ENCODE measurements at places on chromosomes 5 and 9. TPM values are rescaled to one million over a fixed set of nuclear protein-coding genes. Genes with fewer than 3 reads are reported as not detected.
A peak's percentile ranks its signal among the peaks of the same experiment; 100 is the strongest.

DNA sequence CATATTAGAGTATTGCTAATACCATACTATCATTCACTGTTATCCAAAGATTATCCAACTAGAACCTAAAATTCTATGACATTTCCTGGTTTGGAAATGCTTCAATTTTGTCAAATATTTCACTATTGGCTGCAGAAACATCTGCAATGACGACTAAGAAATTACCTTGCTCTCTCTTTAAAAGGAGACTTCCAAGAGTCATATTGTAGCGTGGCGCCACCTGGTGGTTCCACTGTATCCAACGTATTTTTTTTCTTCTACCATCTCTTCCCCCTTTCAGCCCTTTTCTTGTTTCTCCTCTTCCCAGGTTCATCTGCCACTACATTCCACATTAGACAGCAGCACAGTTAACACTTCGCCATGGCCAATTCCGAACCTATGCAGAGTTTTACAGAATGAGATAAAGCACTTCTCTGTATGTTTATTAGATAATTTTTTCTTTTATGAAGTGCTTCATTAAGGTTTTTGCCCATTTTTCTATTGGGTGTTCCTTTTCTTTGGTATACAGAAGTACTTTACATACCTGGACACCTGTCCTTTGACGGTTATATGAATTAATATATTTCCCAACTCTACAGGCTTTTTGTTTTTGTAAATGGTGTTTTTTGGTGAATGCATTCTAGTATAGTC, 153.5 kb downstream of the CDC42SE2 start:
- peak; percentile 46 for DNase-seq

GRCh38 chr5:154370119-154370518, 75.7 kb upstream of the SAP30L start:
- no peak for DNase-seq

DNA sequence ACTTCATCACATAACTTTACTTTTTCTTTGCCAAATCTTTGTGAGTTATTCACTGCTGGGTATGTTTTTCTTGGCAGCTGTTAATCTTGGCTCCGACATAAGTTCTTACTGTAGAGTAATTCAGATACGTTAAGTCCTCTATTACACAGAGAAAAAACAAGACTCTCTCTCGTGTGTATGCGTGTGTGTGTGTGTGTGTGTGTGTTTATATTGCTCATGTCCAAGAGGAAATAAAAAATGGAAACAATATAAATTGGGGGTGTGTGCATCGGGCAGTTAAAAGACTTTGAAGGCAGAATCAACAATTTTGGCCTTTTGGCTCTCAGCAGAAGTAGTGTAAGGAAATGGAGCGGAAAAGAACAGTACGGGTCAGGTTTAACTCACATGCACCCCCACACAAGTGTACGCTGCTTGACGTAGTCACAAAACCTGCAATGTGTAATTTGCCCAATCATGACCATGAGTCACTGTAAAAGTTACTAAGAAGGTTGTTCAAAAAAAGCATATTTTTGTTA, 67.2 kb upstream of the IFNE start:
- DNase-seq, result peak; percentile 83

- DNase-seq, result no peak
Measured at GRCh38 chr9:16184964-16185646, 632.3 kb downstream of the CCDC171 start.

The SLC9A3 gene
- total RNA-seq, result 1.0 TPM

- no peak for DNase-seq
Measured at GRCh38 chr5:91245074-91245452, 138.1 kb downstream of the ARRDC3 start.

GRCh38 chr5:40416098-40416497, 263.6 kb upstream of the PTGER4 start:
- DNase-seq, result no peak

DNA sequence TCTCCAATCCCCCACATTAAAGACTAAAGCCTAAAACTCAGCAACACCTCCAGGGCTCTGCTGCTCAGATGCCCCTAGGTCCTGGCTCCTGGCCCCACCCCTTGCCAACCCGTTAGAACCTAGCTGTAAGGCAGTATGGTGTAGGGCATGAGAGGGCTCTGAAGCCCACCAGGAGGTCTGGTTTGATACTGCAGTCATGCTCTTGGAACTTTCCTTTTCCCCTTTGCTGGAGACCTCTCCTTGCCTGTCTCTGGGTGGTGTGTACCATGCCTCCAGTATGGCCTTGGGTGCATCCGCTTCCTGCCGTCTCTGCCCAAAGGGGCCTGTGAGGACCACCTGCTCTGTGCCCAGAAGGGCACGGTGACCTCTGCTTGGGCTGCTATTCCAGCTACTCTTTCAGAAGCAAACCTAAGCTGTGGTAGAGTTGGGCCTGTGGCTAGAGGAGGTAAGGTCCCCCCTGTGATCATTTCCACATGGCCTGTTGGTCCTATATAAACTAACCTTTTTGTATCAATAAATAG, 3.5 kb downstream of the TENT4A start:
- DNase-seq, result no peak

DNA sequence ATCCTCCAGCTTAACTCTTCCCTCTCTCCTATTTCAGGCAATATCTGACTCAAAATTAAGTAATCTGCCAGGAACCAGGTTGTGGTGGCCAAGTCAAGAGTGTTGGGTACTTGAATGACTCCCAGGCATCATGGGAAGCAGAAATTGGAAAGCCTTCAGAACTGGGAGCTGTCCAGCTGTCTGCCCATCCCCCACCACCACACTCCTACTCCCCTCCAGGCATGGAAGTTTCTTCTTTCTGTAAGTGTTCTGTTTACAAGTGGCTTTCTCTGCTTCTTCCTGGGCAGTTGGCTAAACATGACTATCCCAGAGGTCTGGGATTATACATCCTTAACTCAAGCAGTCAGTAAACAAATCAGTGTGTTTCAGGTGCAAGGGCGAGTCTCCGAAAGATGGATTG, 14.6 kb upstream of the PBX3 start:
- no peak for DNase-seq

GRCh38 chr5:169196059-169196458, 104.9 kb downstream of the SLIT3 start:
- DNase-seq, result no peak

- peak; percentile 37 for DNase-seq
Measured at GRCh38 chr5:41843456-41844370, 26.5 kb downstream of the OXCT1 start.

The PMPCA gene
- 41.7 TPM for total RNA-seq

The LHX6 gene
- 4.5 TPM for total RNA-seq

GRCh38 chr5:45261125-45261524, 435.1 kb downstream of the HCN1 start:
- DNase-seq, result no peak

The OGN gene
- total RNA-seq, result not detected

- DNase-seq, result no peak
Measured at GRCh38 chr5:124199893-124200292, 546.5 kb downstream of the ZNF608 start.

- no peak for DNase-seq
Measured at GRCh38 chr9:18495065-18495464, 21.1 kb downstream of the ADAMTSL1 start.

DNA sequence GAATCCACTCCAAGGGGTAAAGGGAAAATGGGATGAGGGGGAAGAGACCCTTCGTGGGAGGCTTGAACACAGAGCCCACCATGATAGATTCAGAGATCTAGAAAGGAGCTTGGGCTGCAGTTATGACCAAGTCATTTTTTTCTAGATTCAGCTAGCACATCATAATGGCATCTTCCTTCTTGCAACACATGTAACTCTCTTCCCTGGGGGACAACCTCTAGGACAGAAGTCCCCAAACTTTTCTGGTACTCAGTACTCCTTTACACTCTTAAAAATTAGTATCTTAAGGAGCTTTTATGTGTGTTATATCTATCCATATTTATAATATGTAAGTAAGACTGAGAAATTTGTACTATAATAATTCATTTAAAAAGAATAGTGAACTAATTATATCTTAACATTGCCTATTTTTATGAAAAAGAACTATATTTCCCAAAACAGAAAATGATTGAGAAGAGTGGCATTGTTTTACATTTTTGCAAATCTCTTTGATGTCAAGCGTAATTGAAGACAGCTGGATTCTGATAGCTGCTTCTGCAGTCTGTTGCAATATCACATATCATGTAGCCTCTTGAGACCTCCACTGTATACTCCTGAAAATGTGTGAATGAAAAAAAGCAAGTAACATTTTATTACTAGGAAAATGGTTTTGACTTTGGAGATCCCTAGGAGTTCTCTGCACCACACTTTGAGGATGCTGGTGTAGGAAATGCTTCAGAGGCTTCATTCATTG, 875 bp downstream of the ACO1 start:
- no peak for DNase-seq

DNA sequence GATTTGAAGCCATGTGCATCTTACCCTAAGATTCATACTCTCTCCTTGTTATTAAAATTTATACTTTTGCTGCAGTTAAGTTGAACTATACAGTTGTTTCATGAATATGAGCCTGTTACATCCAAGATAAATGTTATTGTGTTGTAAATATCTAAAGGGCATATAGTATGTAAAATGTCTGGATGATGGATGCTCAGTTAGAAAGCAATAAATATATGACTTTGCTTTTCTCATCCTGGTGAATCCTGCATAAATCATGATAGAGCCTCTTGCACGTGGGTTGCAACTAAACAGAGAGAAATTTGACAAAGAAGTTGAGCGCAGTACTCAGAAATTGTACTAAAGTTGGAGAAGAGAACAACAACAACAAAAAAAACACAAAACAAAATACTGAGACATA, 99.5 kb downstream of the PRDM9 start:
- DNase-seq, result no peak

GRCh38 chr5:170103447-170103846, 2.2 kb upstream of the FOXI1 start:
- DNase-seq, result no peak

DNA sequence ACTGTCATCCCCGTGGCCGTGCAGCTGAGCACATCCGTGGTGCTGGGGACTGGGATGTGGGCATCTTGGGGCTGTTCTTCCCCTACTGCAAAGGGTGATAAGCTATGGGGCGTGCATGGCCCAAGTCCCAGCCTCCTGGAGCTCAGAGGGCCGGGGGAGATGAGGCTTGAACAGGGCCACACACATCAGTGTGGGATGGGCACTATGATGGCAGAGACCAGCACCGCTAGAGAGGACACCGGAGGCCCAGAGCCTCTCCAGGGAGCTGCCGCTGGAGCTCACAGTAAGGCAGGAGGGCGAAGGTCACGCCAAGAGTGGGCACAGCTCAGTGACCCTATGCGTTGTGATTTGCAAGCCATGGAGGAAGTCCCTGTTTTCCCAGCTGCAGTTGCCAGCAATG, 63.5 kb downstream of the OLFM1 start:
- no peak for DNase-seq

The TYRP1 gene
- total RNA-seq, result not detected

The TPM2 gene
- total RNA-seq, result 649 TPM

DNA sequence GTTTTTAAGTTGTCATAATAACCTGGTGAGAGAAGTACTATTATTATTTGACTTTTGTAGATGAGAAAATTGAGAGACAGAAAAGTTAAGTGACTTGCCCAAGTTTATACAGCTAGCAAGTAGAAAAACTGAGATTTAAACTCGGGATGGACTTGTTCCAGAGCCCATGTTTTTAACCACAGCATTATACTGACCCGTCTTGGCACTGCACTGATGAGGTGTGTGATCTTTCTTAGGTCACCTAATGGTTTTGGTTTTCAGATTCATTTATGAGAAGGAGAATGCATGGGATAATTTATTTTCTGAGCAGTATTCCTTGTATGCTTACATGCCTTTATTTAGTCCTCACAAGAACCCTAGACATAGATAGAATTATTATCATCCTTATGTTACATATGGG, 201.8 kb upstream of the CDKN2B start:
- no peak for DNase-seq

DNA sequence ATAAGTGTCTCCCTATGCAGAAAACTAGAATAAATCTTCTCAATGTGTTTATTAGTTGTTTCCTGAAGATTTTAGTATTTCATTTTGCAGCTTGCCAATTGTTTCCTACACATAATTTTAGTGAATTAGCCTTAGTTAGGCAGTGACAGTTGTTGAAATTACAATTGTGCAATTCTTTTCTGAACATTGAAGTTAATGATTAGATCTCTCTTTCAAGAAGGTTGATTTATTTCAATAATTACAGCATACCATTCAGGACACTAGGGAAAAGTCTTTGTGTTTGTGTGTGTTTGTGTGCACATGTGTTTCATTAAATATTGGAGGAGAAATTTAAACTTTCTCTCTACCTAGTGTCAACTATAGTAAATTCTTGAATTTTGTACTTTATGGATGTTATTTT, 199.6 kb upstream of the MPDZ start:
- DNase-seq, result no peak

DNA sequence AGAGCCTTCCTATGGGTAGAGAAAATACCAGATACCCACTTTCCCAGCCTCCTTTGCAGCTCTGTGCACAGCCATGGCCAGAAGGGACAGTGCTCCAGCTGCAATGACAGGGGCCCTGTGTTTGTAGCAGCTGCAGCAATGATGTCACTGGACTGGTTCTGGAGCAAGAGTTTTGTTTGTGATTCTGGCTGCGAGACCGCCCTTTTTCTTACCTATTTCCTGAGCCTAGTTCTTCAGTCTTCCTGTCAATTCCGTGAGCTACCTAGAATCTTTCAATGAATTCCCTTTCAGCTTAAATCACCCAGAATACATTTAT, 10.0 kb upstream of the BOD1 start:
- DNase-seq, result no peak

GRCh38 chr9:98970532-98971041, 26.9 kb downstream of the COL15A1 start:
- no peak for DNase-seq

GRCh38 chr5:147310059-147310704, 75.4 kb downstream of the STK32A start:
- DNase-seq, result peak; percentile 83

- no peak for DNase-seq
Measured at GRCh38 chr9:79588488-79589223, 16.9 kb downstream of the TLE4 start.

DNA sequence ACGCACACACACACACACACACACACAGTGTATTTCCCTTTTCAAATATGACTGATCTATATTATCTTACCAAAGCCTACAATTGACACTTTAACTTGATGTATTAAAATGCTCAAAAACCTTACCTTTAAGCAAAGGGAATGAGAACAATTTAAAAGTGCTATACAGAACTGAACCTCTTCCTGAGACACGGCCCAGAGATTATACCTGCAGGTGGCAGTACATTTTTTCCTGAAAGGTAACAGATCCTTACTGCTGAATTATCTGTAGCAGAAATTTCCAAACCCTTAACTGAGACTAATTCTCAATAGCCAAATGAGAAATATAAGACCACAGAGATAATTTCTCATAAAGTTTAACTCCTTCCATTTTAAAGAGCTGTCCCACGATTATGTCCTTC, 91.1 kb downstream of the MYO10 start:
- DNase-seq, result no peak

The PCDHB5 gene
- total RNA-seq, result 0.12 TPM

- no peak for DNase-seq
Measured at GRCh38 chr9:130549093-130549735, 30.2 kb upstream of the FUBP3 start.

The IFNA1 gene
- not detected for total RNA-seq

DNA sequence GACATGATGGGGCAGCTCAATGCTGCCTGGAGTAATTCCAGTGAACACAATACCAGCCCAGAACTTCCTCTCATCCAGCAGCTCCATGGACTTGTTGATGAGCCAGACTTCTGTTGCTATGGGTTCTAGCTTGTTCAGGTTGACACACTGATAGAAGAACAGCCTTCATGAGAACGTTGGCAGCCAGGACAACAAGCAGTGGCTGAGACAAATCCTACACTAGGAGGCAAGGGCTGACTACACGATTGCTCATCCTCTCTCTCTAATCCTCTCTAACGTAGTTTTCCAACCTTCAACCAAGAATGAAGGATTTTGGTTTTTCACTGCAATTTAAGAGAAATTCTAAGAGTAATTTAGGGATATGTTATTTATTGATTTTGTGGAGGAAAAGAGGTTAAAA, 67.8 kb downstream of the NIPSNAP3B start:
- DNase-seq, result peak; percentile 86

Data from mammary epithelial cell (primary cell).